NCI-H1105 treated with DMSO at 0.1 percent for 48 hours (cell line): ENCODE measurements at places on chromosomes 4 and X.

- DNase-seq = no peak
Observed at GRCh38 chr4:151567056-151567455, 158.1 kb downstream of the FHIP1A start.

GRCh38 chr4:151671541-151672059 lies 89.2 kb downstream of the GATB start:
- no peak for DNase-seq

DNA sequence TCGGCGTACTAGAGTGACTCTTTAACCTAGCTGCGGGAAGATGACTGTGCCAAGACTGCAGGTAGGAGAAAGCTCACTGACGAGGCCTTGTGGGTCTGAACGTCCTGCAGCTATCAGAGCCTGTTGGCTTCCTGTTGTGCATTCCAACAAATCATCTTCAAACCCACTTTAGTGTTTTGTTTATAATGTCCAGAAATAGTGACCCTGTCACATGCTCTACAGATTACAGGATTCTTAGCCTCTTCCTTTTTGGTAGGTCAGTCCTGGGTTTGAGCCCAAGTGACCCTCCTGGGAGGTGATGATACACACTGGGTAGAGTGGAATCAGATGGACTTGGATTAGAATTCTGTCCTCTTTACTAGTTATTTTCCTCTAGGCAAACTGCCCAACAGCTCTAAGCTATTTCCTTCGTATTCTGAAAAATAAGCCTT lies 33.2 kb downstream of the HTT start:
- no peak for DNase-seq

- no peak for DNase-seq
Observed at GRCh38 chrX:74521961-74522751, 92.3 kb downstream of the RLIM start.

- no peak for DNase-seq
Observed at GRCh38 chrX:39640866-39641265, 456.9 kb downstream of the BCOR start.

DNA sequence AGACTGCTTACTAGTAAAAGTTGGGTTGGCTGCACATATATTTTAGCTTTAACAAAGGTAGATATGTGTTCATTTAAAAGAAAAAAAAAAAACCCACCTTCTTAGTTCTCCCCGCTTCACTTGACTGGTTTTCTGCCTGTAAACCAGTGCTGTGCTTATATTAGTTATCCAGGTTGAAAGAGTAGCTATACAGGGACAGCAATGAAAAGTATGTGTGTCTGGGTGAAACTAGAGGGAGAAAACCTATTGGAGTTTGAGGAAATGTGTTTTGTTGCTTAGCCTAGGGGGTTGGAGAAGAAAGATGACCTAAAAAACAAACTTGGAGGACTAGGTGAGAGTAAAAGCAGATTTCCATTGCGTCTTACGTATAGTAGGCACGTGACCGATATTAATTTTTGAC lies 4.5 kb downstream of the JADE1 start:
- DNase-seq = no peak

DNA sequence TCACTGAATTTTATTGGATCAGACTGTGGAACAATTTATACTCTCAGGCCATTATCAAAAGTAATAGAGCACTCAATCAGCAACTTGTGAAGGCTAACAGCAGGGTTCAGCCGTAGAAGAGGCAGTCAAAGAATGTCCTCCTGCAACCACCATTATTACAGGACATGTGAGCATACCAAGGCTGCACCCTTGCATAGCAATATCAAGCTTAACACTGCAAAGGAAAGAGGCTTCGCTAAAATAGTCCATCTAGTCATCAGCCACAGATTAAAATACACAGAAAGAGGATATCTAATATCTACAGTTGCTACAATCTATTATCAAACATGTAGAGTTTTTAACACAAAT lies 42.9 kb upstream of the TMPRSS11B start:
- no peak for DNase-seq

- DNase-seq = no peak
Observed at GRCh38 chr4:89162496-89162895, 51.2 kb downstream of the TIGD2 start.

- no peak for DNase-seq
Observed at GRCh38 chr4:94961420-94961819, 203.7 kb downstream of the BMPR1B start.

DNA sequence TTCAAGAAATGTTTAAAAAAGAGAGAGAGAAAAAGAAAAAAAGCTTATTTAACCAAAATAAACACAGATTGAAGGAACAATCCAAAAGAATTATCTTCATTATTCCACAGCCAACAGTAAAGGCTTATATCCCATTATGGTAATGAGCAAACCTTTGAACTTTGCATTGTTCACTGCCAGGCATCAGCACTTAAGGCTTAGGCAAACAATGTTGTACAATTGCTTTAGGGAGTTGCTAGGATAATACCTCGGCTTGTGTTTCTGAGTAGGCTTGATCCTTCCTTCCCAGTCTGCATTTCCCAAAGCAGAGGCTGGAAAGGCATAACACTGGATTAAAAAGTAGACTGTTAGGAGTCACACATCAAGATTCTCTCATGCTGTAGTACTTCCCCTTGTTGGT lies 352.7 kb upstream of the IGFBP7 start:
- peak; percentile 3 for DNase-seq

- no peak for DNase-seq
Observed at GRCh38 chr4:8217246-8217511, 18.1 kb downstream of the SH3TC1 start.

- no peak for DNase-seq
Observed at GRCh38 chr4:384311-385010, 46.8 kb downstream of the ZNF141 start.

DNA sequence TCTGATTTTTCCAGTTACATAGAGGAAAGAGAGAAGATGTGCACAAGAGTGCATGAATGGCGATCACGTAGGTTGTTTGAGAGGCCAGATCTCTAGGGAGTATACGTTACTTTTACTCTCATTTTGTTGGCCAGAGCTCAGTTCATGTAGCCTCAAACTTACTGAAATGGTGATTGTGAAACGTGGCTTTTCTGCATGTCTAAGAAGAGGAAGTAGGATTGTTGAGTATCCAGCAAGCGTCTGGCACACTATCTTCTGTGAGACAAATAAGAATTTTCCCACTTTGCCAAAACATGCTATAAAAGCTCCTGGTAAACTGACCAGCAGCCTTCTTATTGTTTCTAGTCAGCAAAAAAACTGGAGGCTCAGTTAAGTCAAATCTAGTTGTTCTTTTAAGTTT lies 264.5 kb upstream of the EMCN start:
- no peak for DNase-seq

DNA sequence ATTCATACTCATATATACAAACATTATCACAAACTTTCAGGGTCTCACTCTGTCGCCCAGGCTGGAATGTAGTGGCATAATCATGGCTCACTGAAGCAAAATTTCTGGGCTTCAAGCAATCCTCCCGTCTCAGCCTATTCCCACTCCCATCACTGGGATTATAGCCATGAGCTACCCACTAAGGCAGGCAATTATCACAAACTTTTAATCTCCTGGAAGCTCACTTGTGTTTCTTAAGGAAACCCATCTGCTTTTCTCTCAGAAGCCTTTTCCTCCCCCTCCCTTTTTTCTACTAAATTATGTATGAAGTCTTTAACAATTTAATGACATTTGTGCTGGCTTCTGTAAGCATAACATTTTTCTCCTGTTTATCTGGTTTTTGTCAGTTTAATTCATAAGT lies 170.5 kb downstream of the AREG start:
- DNase-seq = no peak

DNA sequence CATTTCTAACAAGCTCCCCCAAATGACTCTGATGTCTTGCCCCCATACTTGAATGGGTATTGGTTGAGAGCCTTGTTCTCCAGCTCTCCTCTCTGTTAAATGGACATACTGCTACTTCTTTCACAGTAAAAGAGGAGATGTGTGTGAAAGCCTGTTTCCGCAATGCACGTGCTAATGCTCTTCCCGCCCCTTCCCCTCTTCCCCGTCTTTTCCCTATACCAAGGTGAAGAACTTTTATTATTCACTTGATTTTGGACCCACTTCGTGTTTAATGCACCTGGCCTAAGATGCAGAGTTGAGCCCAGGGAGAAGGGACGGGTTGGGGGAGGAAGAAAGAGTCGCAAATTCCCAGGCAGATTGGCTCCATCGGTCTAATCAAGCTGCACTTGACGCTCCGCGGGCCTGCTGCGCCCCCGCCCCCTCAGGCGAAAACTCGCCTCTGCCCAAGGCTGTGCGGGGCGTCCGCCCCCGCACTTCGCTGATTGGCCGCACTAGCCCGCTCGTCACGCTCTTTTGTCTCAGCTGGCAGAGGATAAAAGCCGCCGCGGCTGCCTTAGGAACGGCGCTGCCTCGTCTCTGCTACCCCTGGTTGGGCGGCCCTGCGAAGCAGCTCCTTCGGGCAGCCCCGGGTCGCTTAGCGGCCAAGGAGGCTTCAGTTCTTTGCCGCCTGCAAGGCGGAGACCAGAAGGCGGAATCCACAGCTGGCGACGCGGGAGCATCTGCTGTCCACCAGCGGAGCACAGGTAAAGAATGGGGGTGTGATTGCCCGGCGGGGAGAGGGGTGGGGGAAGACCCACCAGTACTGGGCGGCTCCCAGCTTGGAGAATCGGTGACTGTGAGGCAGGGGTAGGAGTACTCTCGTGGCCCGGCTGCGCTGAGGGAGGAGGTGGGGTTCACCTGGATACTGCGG lies at the start of gene ZCCHC12:
TSS of gene ZCCHC12 (plus strand) at position 562 of the 910 bp plus-strand sequence. CDS start 1,421 bp downstream, outside the sequence.
- peak; percentile 80 for DNase-seq

DNA sequence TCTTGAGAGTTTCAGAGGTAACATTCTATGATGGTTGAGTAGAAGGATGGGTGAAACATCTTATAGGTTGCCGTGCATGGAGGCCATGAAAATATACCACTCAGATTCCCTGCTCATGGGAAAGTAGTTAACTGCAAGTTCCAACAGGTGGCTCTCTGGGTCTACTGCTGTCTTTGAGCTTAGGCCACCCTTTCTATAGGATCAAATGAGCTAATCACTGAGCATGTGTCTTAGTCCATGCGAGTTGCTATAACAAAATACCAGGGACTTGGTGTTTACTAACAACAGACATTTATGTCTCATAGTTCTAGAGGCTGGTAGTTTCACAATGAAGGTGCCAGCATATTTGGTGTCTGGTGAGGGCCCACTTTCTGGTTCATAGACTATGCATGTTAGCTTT lies 144.8 kb upstream of the UNC5C start:
- no peak for DNase-seq

DNA sequence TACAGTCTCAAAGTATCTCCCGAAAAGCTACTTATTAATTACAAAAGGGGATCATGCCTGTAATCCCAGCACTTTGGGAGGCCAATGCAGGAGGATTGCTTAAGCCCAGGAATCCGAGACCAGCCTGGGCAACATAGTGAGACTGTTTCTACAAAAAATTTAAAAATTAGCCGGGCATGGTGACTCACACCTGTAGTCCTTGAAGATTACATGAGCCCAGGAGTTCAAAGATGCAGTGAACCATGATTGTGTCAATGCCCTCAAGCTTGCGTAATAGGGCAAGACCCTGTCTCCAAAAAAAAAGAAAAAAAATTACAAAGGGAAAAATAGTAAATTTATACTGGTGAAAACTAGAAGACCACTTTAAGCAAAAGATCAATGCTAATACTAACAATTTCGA lies 3.3 kb upstream of the PORCN start:
- DNase-seq = no peak

DNA sequence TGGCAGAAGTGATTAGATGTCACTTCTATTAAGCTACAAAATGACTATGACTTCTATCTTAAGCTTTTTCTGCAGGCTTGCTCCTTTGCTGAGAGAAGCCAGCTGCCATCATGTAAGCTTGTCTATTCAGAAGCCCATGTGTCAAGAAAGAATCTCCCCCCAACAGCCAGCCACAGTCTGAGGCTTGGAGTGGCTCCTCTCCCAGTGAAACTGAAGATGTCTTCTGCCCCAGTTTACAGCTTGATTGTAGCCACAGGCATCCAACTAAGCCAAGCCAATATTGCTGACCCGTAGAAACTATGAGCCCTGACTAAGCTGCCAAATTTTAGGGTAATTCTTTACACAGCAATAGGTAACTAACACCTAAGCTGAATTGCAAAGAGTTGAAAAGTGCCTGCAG lies 26.7 kb upstream of the SLC10A7 start:
- DNase-seq = no peak

DNA sequence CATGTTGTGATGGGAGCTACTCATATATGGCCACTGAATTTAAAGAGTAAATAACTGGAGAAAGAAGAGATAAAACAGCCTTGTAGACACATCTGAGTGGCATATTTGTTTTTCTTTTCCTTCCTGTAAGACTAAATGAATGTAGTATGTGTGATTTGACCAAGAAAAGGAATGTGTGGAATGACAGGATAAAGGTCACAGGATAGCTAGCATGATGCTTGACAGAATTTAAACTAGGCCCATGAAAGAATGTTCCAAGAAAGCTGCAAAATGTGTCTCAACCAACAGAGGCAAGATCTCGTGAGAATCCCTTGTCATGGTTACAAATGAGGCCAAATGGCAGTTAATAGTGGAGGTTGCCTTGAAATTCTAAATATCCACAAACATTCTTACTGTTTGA lies 137.0 kb downstream of the KCNIP4 start:
- DNase-seq = no peak

GRCh38 chr4:119139311-119139710 lies 3.7 kb downstream of the MYOZ2 start:
- DNase-seq = no peak

- no peak for DNase-seq
Observed at GRCh38 chr4:183175631-183176232, 76.7 kb downstream of the WWC2 start.

GRCh38 chr4:38577462-38577861 lies 86.5 kb upstream of the KLF3 start:
- DNase-seq = no peak

DNA sequence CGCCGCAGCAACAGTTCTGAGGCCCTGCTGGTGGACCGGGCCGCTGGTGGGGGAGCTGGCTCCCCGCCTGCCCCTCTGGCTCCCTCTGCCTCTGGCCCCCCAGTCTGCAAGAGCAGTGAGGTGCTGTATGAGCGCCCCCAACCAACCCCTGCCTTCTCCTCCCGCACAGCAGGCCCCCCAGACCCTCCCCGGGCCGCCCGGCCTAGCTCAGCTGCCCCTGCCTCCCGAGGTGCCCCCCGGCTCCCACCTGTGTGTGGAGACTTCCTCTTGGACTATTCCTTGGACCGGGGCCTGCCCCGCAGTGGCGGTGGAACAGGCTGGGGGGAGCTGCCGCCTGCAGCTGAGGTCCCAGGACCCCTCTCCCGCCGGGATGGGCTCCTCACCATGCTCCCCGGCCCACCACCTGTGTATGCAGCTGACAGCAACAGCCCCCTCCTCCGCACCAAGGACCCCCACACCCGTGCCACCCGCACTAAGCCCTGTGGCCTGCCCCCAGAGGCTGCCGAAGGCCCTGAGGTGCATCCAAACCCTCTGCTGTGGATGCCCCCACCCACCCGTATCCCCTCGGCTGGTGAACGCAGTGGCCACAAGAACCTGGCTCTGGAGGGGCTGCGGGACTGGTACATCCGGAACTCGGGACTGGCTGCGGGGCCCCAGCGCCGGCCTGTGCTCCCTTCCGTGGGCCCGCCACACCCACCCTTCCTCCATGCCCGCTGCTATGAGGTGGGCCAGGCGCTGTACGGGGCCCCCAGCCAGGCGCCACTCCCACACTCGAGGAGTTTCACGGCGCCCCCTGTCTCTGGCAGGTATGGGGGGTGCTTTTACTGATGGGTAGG lies 6.3 kb downstream of the PRAF2 start:
- no peak for DNase-seq
